ENCODE measurements at places on chromosomes 1 and 21. TPM values are rescaled to one million over a fixed set of nuclear protein-coding genes. Genes with fewer than 3 reads are reported as not detected.

GRCh38 chr21:42584296-42584641, 69.2 kb upstream of the PDE9A start:
- no peak overlapping the region for H3K27ac ChIP-seq
- no peak overlapping the region for H3K4me3 ChIP-seq
- no peaks in the 10 kb centered on the region for H3K4me1 ChIP-seq
- DNase-seq: no peak
- H3K36me3 ChIP-seq: no peaks in the 10 kb centered on the region
- H3K27me3 ChIP-seq: no peaks in the 10 kb centered on the region

GRCh38 chr1:20645414-20645813, 12.2 kb downstream of the PINK1 start:
- no peaks in the 10 kb centered on the region for H3K27me3 ChIP-seq
- no peak overlapping the region for H3K4me3 ChIP-seq
- no peaks in the 10 kb centered on the region for H3K4me1 ChIP-seq
- DNase-seq: no peak
- H3K36me3 ChIP-seq: peaks cover 46% of the 10 kb centered on the region

- no peak overlapping the region for H3K27ac ChIP-seq
- no peak overlapping the region for H3K4me3 ChIP-seq
- H3K36me3 ChIP-seq: no peaks in the 10 kb centered on the region
- H3K27me3 ChIP-seq: no peaks in the 10 kb centered on the region
- DNase-seq: no peak
Observed at GRCh38 chr1:220572416-220572815, 44.5 kb downstream of the MARK1 start.

GRCh38 chr21:45880097-45881068, 101.2 kb upstream of the COL6A1 start:
- H3K27ac ChIP-seq: no peak overlapping the region
- H3K27me3 ChIP-seq: no peaks in the 10 kb centered on the region
- H3K36me3 ChIP-seq: no peaks in the 10 kb centered on the region
- peak; percentile 64 for DNase-seq

DNA sequence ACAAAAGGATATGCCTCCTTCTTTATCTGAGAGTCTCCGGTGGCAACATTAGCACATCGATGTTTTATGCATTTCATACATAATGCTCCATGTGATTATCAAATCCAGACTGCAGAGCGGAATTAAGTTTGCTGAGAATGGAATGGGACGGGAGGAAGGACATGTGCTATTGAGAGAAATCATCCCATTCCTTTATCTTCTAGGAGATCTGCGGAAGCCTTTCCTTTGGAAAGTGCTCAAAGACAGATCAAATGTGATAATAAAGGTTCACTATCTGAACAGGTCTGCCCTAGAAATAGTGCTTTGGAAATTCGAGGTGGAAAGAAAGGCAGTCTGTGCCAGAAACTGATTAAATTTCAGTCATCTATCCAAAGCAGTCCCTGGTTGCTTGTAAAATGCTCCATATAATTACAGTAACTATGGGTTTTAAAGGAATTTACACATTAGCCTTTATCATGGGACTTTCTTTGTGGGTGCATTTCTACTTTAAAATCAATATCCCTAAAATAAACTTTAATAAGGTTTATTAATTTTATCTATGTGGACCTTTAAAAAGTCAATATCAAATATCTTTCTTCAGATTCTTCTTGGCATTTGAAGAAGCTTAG, 473.5 kb upstream of the ADGRL2 start:
- H3K4me3 ChIP-seq: no peak overlapping the region
- no peak overlapping the region for H3K27ac ChIP-seq
- DNase-seq: no peak
- no peaks in the 10 kb centered on the region for H3K27me3 ChIP-seq
- H3K4me1 ChIP-seq: no peaks in the 10 kb centered on the region

DNA sequence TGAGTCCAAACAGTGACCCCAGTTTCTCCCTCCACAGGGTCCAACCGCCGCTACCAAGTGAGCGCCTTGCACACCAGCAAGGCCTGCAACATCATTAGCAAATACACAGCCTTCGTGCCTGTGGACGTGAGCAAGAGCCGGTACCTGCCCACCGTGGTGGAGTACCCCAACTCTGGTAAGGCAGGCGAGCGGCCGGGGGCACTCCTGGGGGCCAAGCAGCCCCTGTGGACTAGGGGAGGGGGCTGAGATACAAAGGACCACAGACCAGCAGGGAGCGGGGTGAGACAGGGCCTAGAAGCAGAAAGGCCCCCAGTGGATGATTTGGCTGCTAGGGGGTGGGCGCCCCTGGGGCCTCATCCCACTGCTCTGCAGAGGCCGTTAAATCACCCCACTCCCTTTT, 54.7 kb downstream of the VWA5B1 start:
- DNase-seq: no peak
- H3K4me1 ChIP-seq: no peaks in the 10 kb centered on the region
- no peak overlapping the region for H3K27ac ChIP-seq
- no peaks in the 10 kb centered on the region for H3K36me3 ChIP-seq

- DNase-seq: no peak
- no peak overlapping the region for H3K27ac ChIP-seq
- H3K36me3 ChIP-seq: peaks cover 16% of the 10 kb centered on the region
- H3K27me3 ChIP-seq: no peaks in the 10 kb centered on the region
Observed at GRCh38 chr1:208068908-208069307, 158.0 kb upstream of the CD34 start.

- no peaks in the 10 kb centered on the region for H3K27me3 ChIP-seq
- H3K4me3 ChIP-seq: peak overlapping the region; percentile 43
- H3K36me3 ChIP-seq: no peaks in the 10 kb centered on the region
- peak; percentile 46 for DNase-seq
- peak overlapping the region; percentile 98 for H3K27ac ChIP-seq
Observed at GRCh38 chr1:115134850-115135480, 45.7 kb upstream of the TSPAN2 start.

The SPATA6 gene
- total RNA-seq: 16.1 TPM

The C1orf226 gene
- total RNA-seq: 3.3 TPM

All from thoracic aorta (tissue), 2 donors.